NCI-H1930 (cell line): ENCODE measurements at places on chromosomes 16 and 17.

- no peak for DNase-seq
Measured at GRCh38 chr16:56915336-56916119, 16.4 kb upstream of the HERPUD1 start.

GRCh38 chr16:86505899-86506864 is 4.1 kb upstream of the FOXF1 start:
- DNase-seq = no peak

- DNase-seq = no peak
Measured at GRCh38 chr16:88446061-88446460, 7.0 kb upstream of the ZFPM1 start.

DNA sequence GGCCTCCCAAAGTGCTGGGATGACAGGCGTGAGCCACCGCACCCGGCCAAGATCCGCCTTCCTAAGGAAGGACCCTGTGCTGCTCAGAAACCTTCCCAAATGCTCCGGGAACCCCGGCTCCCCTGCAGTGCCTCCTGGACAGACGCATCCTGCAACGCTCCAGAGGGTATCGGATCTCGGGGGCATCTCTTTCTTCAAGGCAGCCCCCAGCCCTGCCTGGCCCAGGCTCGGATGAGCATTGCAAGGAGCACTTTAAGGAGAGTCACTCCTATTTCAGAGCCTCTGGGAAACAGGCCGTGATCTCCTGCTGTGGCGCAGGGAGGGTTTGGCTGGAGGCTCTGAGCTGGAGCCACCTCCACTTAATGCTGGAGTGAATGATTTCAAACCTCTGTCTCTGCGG is 17.2 kb upstream of the ABR start:
- no peak for DNase-seq

GRCh38 chr17:42358434-42358833 is 29.8 kb downstream of the STAT3 start:
- no peak for DNase-seq

DNA sequence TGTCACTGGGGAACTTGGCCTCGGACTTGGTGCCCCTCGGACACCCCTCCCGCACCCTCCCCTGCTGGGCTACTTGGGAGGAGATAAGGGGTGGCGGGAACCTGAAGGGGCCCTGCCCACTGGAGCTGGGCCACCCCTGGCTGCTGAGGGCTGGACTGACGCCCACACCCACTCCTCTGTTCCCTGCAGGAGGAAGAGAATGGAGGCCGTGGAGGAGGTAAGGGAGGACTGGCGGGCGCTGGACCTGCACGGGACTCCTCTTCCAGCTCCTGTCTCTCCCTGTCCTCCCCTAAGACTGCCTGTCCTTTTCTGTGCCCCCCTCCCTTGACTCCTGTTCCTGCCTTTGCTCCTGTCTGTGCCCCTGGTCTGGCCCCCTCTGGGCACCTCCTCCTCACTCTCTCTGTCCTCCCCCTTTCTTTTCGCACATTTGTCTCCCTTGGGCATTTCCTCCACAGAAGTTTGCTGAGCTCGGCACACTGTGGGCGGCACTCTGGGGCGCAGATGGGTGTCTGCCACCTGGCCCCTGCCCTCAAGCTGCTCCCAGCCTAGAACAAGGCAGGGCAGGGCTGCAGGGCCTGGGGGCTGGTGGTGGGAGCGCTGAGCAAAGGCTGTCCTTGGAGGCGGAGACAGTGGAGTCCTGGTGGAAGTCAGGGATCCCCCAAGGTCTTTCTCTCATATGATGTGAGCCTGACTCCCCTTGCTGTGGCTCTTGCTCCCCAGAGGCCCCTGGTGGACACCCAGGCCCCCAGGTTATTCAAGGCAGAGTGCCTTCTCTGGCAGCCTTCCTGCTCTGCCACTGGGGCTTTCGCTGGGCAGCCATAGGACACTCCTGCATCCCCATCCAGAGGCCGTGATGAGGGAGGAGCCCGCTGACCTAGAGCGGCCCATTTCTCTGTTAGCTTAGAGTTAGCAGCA is 32.7 kb downstream of the ARHGAP23 start:
- no peak for DNase-seq

- no peak for DNase-seq
Measured at GRCh38 chr16:81861503-81861902, 82.4 kb downstream of the PLCG2 start.

- DNase-seq = no peak
Measured at GRCh38 chr16:85104821-85105391, 7.4 kb downstream of the CIBAR2 start.

DNA sequence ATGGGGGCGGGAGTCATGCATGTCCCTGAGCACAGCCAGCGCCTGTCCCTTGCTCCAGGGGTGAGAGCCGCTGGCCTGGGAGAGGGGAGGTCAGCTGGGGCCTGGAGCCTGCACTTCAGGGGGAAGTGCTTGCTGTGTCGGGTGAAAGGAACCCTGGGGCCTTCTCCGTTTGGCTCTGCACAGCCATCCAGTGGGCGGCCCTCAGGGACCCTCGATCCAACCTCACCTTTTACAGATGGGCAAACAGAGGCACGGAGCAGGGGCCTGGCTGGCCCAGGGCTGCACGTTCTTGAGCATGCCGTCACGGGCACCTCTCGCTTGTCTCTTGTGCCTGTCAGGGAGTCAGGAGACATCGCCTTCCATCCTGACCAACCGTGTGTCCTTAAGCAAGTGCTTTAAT is 1.8 kb downstream of the SNX20 start:
- DNase-seq = no peak

DNA sequence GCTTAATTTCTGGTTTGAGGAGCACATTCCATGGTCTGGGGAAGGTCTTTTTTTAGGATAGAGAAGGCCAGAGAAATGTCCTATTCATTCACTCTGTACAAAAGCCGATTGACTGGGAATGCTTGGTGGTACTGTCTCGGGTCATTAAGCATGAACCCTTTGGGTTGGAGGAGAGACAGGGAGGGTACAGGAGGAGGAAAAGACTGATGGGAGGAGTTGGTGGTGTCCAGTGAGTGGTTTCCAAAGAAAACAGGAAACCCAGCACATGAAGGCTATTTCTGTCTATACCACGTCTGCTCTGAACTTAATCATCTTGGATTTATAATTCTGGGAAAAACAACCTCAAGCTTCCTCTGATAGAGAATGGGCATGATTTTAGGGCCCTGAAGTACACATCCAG is 111.9 kb downstream of the XYLT1 start:
- DNase-seq = no peak

GRCh38 chr17:14199601-14200000 is 37.1 kb downstream of the CDRT15 start:
- no peak for DNase-seq

- DNase-seq = no peak
Measured at GRCh38 chr17:49148171-49148570, 15.6 kb downstream of the B4GALNT2 start.

GRCh38 chr17:67993998-67994361 is 2.3 kb downstream of the C17orf58 start:
- no peak for DNase-seq

DNA sequence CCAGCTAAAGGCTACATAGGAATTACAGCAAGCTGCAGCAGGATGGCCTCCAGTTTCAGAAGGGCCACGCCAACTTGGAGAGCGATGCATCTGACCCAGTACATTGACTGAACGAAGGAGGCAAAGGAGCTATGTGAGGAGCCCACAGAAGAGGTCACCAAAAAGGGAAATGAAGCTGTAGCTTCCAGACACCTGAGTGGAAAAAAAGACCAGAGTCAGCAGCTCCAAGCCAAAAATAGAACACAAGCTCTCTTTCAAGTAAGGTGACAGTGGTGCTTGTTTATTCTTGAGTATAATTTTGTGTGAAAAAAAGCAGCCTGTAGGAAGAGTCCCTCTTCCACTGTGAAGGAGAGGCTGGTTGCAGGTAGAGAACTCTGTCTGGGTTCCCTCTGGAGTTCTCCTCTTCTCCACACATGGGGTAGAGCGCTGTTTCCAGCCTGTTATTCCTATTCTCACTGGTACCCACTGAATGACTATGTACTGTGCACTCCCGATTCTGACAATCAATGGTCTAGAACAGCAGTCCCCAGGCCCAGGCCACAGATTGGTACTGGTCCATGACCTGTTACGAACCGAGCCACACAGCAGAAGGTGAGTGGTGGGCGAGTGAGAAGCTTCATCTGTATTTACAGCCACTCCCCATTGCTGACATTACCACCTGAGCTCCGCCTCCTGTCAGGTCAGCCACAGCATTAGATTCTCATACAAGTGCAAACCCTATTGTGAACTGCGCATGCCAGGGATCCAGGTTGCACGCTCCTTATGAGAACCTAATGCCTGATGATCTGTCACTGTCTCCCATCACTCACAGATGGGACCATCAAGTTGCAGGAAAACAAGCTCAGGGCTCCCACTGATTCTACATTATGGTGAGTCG is 15.1 kb downstream of the CCL4 start:
- DNase-seq = no peak

- DNase-seq = no peak
Measured at GRCh38 chr17:17422641-17423040, 54.2 kb upstream of the MED9 start.

DNA sequence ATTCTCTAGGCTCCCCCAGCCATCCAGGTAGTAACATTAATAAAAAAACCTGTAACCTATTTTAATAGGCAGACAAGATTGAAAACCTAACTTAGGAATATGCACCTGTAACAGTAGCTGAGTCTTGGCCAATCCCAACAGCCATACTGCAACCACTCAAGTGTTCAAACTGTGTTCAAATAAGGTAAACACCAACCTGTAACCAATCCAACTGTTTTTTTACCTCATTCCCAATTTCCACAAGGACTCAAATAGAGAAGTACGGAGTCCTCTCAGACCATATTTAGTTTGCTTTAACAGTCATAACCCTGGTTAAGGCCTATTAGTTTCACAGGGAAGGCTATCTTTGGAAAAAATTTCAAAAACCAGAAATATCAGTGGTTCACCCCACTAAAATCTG is 40.4 kb upstream of the NOS2 start:
- DNase-seq = no peak
